Stimulated activated CD8-positive, alpha-beta memory T cell treated with anti-CD3 and anti-CD28 coated beads, Interleukin-7, amount 100 ng/mL, for 1 hour (primary cell): ENCODE measurements at places on chromosomes 5 and 9.

- DNase-seq: no peak
Observed at GRCh38 chr9:74556685-74557084, 59.5 kb downstream of the RORB start.

GRCh38 chr9:94638335-94639060 lies 820 bp downstream of the FBP1 start:
- DNase-seq: no peak

DNA sequence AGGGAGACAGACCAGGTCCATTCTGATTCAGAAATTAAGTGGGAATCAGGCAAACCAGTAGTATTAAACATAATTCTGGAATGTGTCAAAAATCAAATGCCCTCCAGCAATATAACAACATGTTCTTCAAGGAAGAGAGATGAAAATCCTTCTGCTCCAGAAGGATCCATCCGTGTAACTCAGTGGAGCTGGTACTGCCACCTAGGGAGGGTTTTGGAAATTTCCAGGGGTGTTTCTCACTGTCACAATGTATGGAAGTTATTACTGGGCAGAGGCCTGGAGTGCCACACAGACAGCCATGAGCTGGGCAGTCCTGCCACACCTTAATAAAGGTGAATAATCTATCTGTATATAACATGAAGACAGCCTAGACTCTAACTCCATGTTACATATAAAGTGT lies 87.5 kb downstream of the TTLL11 start:
- DNase-seq: no peak

- no peak for DNase-seq
Observed at GRCh38 chr9:93020771-93021670, 37.5 kb upstream of the SUSD3 start.

DNA sequence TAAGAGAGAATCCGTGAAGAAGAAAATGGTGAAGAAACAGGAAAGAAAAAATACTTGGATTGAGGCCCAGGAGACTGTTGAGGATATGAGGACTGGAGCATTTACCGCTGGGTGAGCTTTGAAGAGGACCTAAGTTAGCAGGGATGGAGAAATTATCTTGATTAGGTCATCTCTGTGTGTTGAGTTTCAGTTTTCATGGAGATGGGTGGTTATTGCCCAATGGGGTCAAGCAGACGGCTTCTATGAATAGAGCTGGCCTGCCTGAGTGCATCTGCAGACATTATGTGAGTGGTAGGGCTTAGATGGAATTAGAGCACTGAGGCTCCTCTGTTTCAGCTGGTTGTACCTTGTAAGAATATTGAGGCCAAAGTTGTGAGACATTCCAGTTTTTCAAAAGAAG lies 245.4 kb upstream of the FBXL7 start:
- no peak for DNase-seq

- DNase-seq: no peak
Observed at GRCh38 chr9:90925581-90926257, 124.1 kb downstream of the SYK start.
